SJSA1 (cell line): ENCODE measurements at places on chromosomes 13 and 19. TPM values are rescaled to one million over a fixed set of nuclear protein-coding genes. Genes with fewer than 3 reads are reported as not detected.

The ADGRE3 gene
- total RNA-seq, result not detected in 2 replicates

The ZNF90 gene
- total RNA-seq, result 0.34 TPM in 1 of 2 replicates, not detected in the other

The NKPD1 gene
- not detected in 2 replicates for total RNA-seq

The CBARP gene
- total RNA-seq, result 0.50 and 1.6 TPM in 2 replicates

The GIPC3 gene
- 9.2 and 13.1 TPM in 2 replicates for total RNA-seq

The FREM2 gene
- total RNA-seq, result not detected in 2 replicates

The CCDC122 gene
- 4.6 and 7.4 TPM in 2 replicates for total RNA-seq

The PIK3R2 gene
- 24.2 and 35.0 TPM in 2 replicates for total RNA-seq

The ARHGAP33 gene
- 3.7 and 4.6 TPM in 2 replicates for total RNA-seq

The MAG gene
- total RNA-seq, result 0.50 TPM in 1 of 2 replicates, not detected in the other
